ENCODE measurements at places on chromosomes 5 and 9.

- no peak for DNase-seq
These were observed 30.7 kb upstream of the TENT2 start for GRCh38 chr5:79581535-79581934.

DNA sequence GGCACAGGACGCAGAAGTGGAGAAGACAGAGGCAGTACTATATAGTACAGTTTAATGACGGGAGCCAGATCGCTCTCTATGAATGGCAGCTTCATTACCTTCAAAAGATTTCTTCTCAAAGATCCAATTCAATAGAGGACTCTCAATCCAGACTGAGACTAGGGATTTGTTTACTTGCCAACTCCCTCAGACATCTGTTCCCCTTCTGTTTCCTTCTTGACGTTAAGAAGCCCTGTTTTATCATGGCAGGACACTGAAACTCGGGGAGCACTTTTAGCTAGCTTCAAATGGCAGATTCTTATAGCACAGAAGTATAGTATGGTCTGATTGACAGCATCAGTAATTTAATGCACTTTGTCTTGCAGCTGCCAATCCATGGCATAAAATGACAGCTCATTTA lies 747.3 kb upstream of the C9orf72 start:
- DNase-seq = no peak

GRCh38 chr9:115466756-115467155 lies 348.8 kb upstream of the TNC start:
- DNase-seq = no peak

DNA sequence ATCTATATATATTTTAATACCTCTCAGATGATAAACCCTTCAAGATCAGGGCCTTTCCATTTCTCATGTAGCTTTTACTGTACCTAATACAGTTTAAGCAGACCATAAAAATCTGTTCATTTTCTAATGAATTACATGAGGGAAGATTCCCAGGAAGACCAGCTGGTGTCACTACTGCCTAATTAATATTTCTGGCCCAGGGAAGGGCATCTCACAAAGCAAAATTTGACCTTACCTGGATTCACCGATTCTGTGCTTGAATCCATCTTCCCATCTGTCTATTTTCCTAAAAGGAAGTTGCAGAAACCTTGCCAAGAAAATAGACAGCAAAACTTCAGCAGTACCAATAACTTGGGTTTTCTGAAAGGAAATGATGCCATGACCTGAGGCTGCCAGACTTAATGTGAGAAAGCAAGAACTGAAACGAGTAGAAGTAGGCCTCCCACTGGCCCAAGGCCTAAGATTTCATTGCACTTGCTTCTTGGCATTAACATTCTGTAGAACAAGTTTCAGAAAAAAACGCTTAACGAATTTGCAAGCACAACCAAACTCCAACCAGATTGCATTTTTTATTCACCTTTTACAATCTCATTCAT lies 83.0 kb upstream of the GLIS3 start:
- DNase-seq = no peak

- no peak for DNase-seq
These were observed 14.5 kb downstream of the PHF19 start for GRCh38 chr9:120862452-120862851.

- DNase-seq = no peak
These were observed 108.8 kb downstream of the NIPBL start for GRCh38 chr5:36985387-36985786.

GRCh38 chr5:5278201-5278814 lies 138.2 kb downstream of the ADAMTS16 start:
- no peak for DNase-seq

DNA sequence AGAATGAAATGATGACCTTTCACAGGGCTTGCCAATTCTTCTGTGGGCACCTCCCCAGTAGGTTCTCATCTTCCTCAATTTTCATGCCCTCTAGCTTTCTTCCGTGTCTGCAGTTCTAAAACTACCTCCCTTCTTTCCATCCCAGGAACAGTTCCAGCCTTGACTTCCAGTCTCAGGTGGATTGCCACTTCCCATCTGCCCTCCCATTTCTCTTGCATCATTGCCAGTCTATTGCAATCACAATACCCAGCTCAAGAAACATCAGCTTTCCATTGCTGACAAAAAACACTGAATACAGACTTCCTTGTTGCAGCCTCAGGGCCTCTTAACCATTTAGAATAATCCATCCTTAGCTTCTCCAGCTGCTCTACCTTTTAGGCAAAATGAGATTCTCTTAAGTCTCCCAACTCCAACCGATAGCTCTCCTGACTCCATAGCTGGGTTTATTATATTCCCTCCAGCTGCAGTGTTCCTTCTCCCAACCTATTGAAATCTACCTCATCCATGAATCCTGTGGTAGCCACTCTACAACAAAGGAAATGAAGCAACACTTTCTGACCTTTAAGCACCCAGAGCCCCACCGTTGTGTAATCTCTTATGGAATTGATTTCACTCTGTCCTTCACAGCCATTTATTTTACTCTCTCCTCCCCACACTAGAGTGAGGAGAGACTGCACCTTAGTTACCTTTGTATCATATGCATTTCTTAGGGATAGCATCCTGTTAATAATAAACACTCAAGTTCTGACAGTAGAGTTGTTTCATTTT lies 75.6 kb upstream of the PCA3 start:
- DNase-seq = no peak

DNA sequence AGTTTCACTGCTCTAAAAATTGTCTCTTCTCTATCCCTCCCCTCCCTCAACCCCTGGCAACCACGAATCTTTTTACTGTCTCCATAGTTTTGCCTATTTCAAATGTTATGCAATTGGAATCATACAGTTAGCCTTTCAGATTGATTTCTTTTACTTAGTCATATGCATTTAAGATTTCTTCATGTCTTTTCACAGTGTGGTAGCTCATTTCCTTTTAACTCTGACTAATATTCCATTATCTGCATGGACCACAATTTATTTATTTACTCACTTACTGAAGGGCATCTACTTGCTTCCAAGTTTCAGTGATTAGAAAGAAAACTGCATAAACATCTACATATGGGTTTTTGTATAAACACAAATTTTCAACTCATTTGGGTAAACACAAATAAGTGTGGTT lies 372.3 kb downstream of the CDH18 start:
- DNase-seq = no peak

GRCh38 chr5:174571662-174572397 lies 152.6 kb upstream of the MSX2 start:
- no peak for DNase-seq

DNA sequence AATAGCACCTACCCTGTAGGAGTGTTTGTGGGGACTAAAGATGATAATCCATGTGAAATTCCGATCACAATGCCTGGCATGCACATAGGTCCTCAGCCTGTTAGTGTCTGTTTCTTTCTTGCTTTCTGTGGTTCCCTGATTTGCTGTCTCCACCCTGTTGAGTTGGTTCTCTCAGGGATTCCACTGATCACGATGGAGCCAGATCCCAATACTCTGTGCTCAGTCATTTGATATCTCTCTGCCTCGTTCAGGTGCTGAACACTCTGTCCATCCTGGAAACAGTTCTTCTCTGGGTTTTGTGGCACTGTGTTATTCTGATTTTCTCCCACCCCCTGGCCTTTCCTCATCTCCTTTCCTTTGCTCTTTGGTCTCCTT lies 60.8 kb downstream of the ARHGAP26 start:
- DNase-seq = no peak

- DNase-seq = no peak
These were observed 12.0 kb downstream of the PCDHAC2 start for GRCh38 chr5:140978260-140978659.

DNA sequence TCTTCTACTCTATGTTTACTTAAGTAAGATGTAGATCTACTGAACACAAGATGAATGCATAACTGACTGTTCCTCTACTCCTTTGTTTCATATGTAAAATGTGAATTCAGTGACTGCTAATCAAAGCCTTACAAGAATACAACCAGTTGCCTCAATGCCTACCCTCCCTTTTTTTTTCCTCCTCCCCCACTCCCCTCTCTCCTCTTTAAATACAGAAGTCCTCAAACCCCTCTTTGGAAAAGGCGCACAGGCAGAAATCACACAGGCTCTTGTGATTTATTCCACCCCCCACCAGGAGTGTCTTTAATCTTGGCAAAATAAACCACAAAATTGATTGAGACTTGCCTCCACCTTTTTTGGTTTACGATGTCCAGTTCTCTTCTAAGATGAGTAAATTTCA lies 398.5 kb downstream of the DMAC1 start:
- no peak for DNase-seq

DNA sequence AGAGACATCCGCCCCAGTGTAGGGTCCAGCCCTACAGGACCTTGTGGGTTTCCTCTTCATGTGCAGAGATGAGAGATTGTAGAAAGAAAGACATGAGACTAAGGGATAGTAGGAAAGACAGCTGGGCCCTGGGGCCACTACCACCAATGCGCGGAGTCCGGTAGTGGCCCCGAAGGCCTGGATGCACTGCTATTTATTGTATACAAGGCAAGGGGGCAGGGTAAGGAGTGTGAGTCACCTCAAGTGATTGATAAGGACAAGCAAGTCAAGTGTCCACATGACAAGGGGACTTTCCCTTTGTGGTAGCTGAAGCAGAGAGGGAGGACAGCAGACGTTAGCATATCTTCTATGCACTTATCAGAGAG lies 6.2 kb upstream of the TMEM141 start:
- DNase-seq = no peak

DNA sequence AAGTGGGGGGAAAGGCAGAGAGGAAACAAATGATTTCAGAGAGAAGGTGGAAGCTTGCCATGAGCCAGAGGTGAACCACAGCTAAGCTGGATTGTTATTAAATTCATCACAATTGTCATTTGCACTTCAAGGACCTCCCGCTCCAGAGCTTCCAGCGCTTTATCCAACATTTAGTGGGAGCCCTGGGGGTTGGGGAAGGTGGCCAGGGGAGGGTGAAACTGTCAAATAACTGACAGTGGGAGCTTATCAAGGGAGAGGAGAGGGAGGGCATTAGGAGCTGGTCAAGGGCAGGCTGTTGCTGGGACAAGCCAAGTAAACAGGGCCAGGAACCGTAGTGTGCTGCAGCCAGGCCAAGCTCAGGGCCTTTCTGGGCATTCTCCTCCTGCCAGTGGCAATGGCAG lies 71.5 kb downstream of the SIL1 start:
- no peak for DNase-seq

GRCh38 chr9:99822109-99822805 lies 572 bp downstream of the NR4A3 start:
- no peak for DNase-seq

DNA sequence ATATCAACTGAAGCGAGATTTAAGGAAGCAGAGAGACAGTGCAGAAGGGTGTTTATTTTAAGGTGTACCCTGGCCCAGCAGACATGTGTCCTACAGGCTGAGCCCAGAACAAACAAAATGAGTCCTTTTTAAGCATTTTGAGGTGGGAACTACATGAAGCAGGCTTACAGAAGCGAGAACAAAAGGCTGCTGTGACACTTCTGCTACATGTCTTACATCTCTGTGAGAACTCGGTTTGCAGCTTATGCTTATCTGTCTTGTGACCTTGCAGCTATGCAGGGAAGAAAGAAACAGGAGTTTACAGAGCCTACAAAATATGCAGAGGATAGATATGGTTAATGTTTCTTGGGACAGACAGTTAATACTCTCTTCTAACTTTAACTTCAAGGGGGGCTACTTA lies 295.9 kb downstream of the CEMIP2 start:
- no peak for DNase-seq

DNA sequence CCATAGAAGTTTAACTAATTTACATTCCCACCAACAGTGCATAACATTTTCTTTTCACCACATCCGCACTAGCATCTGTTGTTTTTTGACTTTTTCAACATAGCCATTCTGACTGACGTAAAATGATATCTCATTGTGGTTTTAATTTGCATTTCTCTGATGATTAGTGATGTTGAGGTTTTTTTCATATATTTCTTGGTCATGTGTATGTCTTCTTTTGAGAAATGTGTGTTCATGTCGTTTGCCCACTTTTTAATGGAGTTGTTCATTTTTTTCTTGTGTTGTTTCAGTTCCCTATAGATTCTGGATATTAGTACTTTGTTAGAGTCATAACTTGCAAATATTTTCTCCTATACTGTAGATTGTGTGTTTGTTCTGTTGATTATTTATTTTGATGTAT lies 163.4 kb downstream of the FER start:
- no peak for DNase-seq

DNA sequence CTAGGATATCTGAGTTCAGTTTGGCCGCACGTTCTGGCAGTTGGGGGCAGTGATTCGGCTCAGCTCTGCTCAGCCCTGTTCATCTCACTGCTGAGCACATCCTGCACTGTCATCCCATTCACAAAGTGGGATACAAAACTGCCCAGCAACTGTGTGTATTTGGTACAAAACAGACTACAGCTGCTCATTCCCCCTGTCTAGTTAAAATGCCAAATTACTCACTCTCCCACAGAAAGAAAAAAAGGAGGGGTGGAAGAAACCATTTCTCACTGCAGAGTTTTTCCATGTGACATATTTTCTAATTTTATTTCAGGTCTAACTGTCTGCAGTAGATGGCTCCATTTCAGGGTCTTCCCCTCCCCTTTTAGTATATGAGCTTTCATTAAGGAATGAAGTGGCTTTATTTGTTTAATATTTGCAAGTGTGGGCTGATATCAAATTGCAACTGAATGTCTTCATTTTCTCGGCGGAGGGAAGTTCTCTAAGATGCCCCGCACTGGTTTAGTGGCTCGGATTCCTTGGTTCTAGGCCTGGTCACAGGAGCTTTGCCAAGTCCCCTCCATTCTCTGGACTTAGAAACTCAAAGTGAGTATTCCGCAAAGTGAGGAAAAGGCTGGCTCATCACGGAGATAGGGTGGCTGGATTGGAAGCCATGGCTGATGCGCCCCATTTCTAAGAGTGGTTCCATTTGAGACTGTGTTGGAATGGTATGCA lies 14.7 kb downstream of the COL15A1 start:
- DNase-seq = no peak

DNA sequence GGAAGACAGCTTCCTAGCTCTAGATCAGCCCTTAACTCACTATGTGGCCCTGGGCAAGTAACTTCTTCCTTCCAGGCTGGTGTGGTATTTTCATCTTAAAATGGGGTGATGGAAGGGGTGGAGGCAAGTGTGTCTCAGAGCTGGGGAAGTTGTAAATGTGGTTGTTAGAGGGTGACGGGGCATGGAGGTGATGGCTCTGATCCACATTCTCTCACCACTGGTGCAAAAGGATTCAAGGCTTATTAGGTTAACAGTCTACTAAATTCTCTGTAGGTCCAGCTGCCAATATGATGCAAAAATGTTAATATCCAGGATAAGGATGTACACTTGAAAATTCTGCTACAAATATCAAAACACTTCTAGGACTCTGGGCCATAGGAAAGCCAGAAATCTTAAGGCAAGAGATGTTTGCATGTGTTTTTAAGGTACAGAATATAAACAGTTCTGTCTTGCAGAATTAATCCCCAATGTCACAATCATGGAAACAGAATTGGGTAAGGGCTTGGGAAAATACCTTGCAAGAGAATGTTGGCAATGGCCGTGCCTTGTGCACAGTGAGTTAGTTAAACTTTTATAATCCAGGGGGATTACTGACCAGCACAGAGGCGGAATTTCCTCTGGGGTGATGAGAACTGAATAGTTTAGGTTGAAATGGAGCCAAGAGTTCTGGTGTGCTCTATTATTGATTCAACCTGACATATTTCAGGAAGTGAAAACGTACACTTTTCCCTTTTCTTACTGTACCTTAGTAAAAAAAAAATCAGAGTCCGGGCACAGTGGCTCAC lies 19.8 kb downstream of the TNFSF15 start:
- no peak for DNase-seq

Measured in activated CD4-positive, alpha-beta T cell treated with anti-CD3 and anti-CD28 coated beads for 24 hours (primary cell).